ENCODE measurements at places on chromosomes 5 and 9. TPM values are rescaled to one million over a fixed set of nuclear protein-coding genes. Genes with fewer than 3 reads are reported as not detected.

The DELE1 gene
- total RNA-seq, result 112 TPM

The CTXN3 gene
- total RNA-seq, result not detected

The C9 gene
- total RNA-seq, result not detected

The FBXL17 gene
- 22.8 TPM for total RNA-seq

The KLF4 gene
- total RNA-seq, result 203 TPM

The SPATA31D4 gene
- total RNA-seq, result not detected

The STK32A gene
- 4.0 TPM for total RNA-seq

DNA sequence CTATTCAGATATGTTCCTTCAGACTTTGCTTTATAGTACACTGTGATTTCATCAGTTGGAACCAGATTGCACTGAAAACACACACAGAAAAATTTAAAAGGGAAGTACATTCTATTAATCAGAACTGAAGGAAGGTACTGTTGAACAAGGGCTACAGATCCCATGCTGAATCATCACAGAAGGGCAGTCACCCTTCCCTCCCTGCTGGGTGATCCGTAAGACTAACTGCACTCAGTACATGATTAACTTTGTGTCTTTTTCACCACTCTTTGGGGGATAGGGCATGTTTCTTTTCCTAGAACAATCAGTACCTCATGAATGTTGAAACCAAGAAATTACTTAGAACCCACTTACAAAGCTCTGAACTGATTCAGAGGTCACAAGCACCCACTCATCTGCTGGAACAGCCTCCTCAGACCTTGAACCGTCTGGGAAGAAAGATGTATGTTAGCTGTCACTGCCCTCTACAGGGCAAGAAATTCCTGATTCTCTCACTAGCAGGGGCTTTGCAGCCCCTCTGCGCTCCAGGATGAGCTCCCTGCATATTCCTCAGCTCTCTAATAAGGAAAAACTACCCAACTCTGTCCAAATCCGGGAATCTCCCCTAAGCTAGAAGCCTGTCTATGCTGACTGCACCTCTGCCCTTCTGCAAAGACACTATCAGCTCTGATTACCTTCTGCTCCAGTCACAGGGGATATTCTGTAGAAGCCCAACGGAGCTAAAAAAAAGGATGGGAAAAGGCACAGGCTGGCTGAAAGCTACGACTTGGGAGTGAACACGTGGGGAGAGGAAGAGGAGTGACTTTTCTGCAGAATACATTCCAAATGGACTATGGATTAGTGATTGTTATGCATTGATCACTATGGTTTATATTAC lies 51.0 kb downstream of the IARS1 start:
- DNase-seq, result no peak

- DNase-seq, result no peak
Observed at GRCh38 chr5:65910711-65911110, 15.7 kb upstream of the ERBIN start.

- DNase-seq, result no peak
Observed at GRCh38 chr5:150763023-150763769, 4.4 kb upstream of the DCTN4 start.

- no peak for DNase-seq
Observed at GRCh38 chr9:11992866-11993265, 700.3 kb upstream of the TYRP1 start.

- DNase-seq, result no peak
Observed at GRCh38 chr9:107020040-107020530, 157.1 kb downstream of the ZNF462 start.

DNA sequence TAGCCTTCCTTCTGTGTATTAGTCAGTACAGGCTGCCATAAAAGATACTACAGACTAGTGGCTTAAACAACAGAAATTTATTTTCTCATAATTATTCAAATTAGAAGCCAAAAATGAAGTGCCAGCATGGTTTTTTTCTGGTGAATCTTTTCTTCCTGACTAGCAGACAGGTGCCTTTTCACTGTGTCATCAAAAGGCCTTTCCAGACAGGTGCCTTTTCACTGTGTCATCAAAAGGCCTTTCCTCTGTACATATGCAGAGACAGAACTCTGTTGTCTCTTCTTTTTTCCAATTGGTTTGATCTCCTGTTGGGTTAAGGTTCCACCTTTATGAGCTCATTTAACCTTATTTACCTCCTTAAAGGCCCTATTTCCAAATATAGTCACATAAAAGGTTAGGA lies 599.9 kb downstream of the ISL1 start:
- DNase-seq, result no peak

DNA sequence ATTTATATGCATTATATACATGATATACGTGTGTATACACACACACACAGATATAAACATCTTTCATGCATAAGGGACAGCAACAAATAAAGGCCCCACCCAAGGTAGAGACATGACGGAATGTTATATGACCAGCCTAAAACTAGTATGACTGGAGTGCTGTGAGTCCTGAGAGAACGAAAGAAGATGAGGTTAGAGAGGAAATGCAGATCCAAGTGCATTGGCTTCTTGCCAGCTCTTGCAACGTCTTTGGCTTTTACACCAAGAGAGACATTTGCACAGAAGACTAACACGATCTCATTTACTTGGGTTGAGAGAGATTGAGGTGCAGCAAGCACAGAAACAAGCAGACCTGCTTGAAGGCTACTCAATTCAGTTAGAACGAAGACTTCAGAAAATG lies 23.0 kb downstream of the CDH10 start:
- DNase-seq, result peak; percentile 14

- no peak for DNase-seq
Observed at GRCh38 chr5:162377895-162378294, 310.3 kb downstream of the GABRG2 start.

GRCh38 chr9:34625186-34625486 lies 3.7 kb downstream of the ARID3C start:
- DNase-seq, result no peak

DNA sequence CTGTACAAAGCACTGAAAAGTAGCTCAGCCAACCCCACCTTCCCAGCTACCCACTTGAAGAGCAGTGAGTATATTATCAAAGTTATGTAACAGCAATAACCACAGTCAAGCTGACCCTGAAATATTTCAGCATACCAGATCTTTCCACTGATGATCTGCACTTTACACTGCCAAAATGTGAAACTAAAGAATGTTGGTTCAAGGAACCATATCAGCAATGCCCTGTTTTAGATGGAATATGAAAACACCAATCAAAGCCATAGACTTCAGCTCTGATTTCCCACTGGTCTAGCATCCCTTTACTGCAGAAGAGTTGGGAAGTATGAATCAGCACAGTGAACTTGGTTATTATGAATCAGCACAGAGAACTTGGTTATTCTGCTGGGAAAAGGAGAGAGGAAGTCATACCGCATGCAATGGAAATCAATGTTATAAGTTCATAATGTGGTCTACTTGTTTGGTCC lies 20.0 kb downstream of the CEMIP2 start:
- no peak for DNase-seq

- peak; percentile 47 for DNase-seq
Observed at GRCh38 chr5:1052641-1053390, 44.2 kb downstream of the NKD2 start.

DNA sequence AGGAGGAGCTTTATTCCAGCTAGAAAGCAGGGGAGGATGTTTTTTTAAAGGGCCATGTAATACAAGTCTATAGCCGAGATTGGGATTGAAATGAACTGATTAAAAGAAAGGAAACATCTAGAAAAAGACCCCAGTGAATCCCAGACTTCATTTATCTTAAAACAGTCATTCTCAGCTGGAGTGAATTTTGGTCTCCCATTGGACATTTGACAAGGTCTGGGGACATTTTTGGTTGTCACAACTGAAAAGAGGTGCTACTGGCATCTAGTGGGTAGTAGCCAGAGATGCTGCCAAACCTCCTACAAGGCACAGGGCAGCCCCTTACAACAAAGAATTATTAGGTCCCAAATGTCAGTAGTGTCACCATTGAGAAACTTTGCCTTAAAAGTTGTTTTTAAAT lies 16.3 kb upstream of the SPINK4 start:
- no peak for DNase-seq

DNA sequence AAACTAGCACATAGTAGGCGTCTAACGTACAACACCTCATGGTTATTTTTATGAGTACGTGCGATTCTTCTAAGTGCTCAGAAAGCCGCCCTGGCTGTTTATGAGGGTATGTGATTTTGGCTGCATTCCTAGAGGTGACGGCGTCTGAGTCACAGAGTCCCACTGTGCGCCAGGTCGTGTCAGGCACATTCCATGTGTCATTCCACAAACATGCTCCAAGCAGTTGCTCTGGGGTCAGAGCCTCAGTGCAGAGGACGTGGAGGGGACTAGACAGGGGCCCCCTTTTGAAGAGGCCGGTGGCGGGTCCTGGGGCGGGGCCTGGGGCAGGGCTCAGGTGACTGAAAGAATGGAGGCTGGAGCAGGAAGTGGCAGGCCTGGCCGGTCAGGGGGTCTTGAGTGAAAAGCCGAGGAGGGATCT lies 51.9 kb downstream of the NEK6 start:
- no peak for DNase-seq

DNA sequence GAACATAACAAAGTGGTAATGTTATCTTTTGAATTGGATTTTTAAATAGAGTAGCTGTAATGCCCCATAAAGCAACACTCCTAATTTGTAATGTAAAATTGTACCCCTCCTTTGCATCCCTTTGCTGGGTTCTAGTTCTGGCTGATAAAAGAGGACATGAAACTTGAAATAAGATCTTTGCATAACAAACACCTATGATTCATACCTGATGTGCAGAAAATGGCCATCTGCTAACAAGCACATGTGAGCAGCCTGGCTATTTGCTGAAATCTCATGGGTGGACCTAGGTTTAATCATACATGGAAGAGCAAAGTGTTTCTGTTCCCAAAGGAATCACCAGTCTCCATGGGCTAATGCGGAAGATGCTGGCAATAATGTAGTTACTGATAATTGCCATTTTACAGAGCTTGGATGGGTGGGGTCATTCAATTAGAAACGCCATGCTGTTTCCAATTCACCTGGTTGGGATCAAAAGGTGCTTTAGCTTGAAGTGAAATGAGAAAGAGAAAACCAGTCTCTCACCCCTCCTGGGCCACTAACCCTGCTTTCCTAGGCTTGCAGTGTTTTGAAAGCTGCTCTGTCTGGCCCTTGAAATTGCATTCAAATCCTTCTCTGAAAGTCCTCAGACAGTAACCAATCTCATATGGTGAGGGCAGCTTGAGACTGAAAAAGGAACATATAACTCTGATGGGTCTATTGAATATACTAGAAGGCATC lies 585.1 kb downstream of the TLE4 start:
- no peak for DNase-seq

Measured in mucosa of descending colon (tissue), 3 donors.